ENCODE measurements at places on chromosomes 4 and X. TPM values are rescaled to one million over a fixed set of nuclear protein-coding genes. Genes with fewer than 3 reads are reported as not detected.

Gene MAGEA6
- total RNA-seq = not detected

DNA sequence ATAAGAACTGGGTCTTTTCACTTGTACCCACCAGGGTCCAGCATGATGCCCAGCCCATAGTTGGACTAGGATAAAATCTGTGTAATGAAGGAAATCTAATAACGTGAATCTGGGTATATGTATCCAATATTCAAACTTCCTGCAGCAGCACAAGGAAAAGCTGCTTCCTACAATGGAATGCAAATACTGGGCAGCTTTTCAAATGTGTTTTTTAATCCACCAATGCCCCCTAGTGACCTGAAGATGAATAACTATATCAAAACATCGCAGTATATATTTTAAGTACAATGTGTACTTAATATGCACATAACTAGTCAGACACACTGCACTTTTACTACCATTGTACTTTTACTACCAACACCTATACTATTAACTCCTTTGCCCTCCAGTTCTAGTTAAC, 5.3 kb downstream of the APOO start:
- no peak overlapping the region for H3K4me3 ChIP-seq
- H3K27me3 ChIP-seq = no peaks in the 10 kb centered on the region
- H3K4me1 ChIP-seq = peaks cover 5% of the 10 kb centered on the region
- H3K27ac ChIP-seq = no peak overlapping the region
- no peaks in the 10 kb centered on the region for H3K36me3 ChIP-seq
- peak; percentile 66 for DNase-seq

DNA sequence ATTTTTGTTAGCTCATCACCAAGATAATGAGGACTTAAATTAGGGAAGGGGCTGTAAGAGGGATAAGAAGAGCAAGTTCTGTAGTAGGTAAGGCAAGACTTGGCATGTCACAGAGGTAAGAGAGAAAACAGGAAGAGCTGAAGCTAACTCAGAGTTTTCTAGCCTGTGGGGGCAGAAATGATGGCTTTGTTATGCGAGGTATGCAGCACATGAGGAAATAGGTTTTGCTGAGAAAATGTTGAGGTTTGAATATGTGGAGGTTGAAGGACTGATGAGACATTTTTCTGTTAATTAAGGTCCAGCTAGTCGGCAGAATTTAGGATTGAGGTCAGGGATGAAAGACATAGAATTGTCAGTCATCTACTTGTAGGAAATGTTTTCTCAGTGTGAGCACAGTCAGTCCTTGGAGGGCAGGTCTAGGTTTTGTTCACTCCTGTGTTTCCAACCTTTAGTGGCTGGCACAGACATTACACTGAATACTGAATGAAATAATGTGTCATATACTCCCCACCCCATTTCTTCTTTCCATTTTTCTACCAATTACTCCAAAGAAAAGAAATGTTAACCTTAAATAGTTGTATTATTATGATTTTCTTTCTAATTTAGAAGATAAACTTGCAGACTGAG, 154.0 kb upstream of the AADAT start:
- H3K4me1 ChIP-seq = no peaks in the 10 kb centered on the region

Gene MAML3
- 2.5 TPM for total RNA-seq

DNA sequence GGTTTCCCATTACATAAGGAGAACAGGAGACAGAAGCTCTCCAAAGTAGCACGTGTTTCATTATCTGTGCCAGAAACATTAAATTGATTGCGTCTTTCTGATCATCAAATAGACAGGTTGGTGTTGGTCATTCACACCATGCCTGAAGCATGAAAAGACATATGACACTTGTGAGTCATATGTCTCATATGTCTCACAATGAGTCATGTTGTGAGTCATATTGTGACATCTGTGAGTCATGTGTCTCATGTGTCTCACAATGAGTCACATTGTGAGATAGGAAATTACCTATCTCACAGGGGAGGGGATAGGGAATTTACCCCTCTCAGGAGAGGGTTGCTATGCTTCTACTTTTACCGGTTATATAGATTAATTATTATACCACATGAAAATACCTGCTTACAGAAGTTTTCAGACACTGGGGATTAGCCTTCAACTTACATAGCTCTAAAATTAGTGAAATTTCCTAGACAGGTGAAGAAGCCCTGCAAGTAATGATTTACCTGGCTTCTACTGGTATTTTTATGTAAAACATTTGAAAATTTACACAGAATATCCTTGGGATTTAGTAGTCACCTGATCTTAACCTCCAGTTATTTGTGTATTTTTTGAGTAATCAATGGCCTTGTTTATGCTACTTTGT, 80.8 kb downstream of the NPFFR2 start:
- H3K36me3 ChIP-seq = no peaks in the 10 kb centered on the region
- no peak for DNase-seq
- no peak overlapping the region for H3K27ac ChIP-seq
- H3K4me1 ChIP-seq = no peaks in the 10 kb centered on the region
- no peak overlapping the region for H3K4me3 ChIP-seq
- H3K27me3 ChIP-seq = no peaks in the 10 kb centered on the region

Gene ABCG2
- total RNA-seq = not detected

DNA sequence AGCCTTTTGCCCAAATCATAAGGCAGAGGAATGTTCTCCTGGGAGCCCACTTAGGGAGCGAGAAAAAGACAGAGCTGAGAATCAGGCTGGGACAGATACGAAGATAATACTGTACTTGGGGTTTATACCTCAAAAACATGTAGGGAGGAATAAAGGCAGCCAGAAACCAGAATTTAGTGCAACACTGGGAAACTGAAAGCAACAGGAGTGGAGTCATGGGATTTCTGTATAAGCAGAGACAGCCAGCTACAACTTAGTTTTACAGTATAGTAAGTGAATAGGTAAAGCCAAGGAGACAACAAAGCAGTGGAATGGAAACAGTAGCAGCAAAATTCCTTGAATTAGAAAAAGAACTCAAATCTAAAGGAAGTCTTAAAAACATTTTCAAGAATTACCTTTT, 413.2 kb downstream of the FAT4 start:
- H3K4me1 ChIP-seq = no peaks in the 10 kb centered on the region
- no peak overlapping the region for H3K27ac ChIP-seq
- H3K4me3 ChIP-seq = no peak overlapping the region
- no peak for DNase-seq

Gene RS1
- total RNA-seq = not detected

Gene GABRE
- total RNA-seq = not detected

Gene RAB40AL
- total RNA-seq = not detected

DNA sequence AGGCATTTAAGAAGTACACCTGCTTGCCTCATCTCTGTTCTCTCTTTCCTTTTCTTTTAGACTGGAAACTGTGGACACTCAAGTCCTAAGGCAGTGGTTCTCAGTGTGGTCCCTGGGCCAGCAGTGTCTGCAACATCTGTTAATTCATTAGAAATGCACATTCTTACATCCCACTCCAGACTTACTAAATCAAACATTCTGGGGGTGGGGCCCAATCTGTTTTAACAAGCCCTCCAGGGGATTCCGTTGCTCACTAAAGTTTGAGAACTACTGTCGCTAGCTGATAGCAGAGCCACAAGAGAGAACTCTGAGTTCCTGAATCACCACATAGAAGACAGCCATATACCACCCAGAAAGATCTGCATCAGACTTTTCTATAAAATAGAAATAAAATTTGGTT, 430.6 kb downstream of the BCOR start:
- no peaks in the 10 kb centered on the region for H3K27me3 ChIP-seq
- H3K4me3 ChIP-seq = no peak overlapping the region
- H3K36me3 ChIP-seq = no peaks in the 10 kb centered on the region
- no peaks in the 10 kb centered on the region for H3K4me1 ChIP-seq

GRCh38 chr4:185381288-185382196, 14.2 kb downstream of the LRP2BP start:
- no peak overlapping the region for H3K4me3 ChIP-seq
- no peak overlapping the region for H3K27ac ChIP-seq
- DNase-seq = no peak
- H3K36me3 ChIP-seq = no peaks in the 10 kb centered on the region
- H3K4me1 ChIP-seq = peaks cover 3% of the 10 kb centered on the region

DNA sequence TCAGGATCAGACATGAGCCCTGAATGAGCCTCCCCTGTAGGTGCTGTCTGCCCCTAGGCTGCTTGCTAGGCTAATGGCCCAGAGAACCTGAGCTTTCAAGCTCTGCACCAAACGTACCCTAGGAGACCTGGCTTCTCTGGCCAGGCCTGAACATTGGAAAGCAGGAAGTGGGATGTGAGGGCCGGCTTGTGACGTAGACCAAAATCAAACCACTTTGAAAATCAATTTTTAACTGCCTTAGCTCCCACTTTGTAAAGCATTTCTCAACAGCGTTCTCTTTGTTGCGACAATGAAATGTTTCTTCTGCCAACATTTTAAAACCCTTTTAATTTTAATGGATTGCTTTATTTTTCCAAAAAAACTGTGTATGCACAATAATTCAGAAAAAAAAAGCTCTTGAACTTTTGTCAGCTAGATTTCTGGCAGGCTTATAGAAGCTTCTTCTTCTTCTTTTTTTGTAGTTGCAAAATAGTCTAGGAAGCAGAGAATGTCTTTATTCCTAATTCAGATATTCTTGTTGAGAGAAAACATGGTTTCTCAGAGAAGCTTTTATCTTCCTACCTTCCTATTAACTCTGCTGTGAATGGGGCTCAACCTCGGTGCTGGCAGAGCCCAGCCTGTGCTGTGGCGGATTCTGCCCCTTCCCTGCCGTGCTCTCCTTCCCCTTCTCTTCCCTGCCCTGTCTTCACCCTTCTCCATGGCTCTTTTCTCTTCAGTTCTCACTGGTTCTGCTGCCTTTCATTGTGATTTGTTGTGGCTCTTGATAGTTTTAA, 145.2 kb upstream of the SFRP2 start:
- no peak overlapping the region for H3K4me3 ChIP-seq
- no peaks in the 10 kb centered on the region for H3K36me3 ChIP-seq
- no peaks in the 10 kb centered on the region for H3K4me1 ChIP-seq
- DNase-seq = no peak
- no peak overlapping the region for H3K27ac ChIP-seq

DNA sequence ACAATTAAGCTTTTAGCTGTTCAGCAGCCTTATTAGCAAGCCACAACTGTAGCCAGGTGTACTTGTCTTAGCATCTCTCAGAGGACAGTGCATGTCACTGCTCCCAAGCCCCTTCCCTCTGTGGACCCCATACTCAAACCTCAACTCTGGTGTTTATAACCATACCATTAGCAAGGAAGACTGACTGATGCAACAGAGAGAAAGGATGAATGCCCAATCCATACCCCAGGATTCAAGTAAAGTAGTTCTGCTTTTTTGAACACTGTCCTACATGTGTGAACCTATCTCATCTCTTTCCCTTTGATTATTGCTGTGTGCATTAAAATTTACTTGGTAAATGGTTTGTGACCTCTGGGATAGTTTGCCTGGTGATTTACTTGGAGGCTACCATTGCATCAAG, 22.8 kb upstream of the CYBB start:
- peaks cover 35% of the 10 kb centered on the region for H3K4me1 ChIP-seq
- no peak overlapping the region for H3K27ac ChIP-seq
- H3K27me3 ChIP-seq = no peaks in the 10 kb centered on the region
- H3K4me3 ChIP-seq = no peak overlapping the region
- no peak for DNase-seq

GRCh38 chr4:87034527-87034926, 99.7 kb downstream of the AFF1 start:
- no peak overlapping the region for H3K27ac ChIP-seq
- H3K27me3 ChIP-seq = no peaks in the 10 kb centered on the region
- peaks cover 25% of the 10 kb centered on the region for H3K4me1 ChIP-seq

Gene HPSE
- 1.5 TPM for total RNA-seq

DNA sequence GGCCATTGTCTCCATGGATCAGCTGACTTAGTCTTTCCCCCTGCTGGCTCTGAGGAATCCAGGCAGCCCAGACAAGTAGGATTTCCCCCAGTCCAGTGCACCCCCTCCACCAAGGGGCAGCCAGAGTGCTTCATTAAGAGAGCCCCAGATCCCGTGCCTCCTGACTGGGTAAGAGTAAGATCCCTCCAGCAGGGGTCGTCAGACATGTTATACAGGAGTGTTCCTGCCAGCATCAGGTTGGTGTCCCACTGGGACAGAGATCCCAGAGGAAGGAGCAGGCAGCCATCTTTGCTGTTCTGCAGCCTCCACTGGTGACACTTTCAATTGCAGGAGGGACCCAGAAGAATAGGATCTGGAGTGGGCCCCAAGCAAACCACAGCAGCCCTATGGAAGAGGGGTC, 29.0 kb upstream of the INPP4B start:
- H3K4me3 ChIP-seq = no peak overlapping the region
- no peak overlapping the region for H3K27ac ChIP-seq
- H3K36me3 ChIP-seq = no peaks in the 10 kb centered on the region
- no peak for DNase-seq
- H3K27me3 ChIP-seq = no peaks in the 10 kb centered on the region

GRCh38 chr4:10960389-10960788, 275.8 kb upstream of the CLNK start:
- H3K4me1 ChIP-seq = no peaks in the 10 kb centered on the region
- no peak overlapping the region for H3K4me3 ChIP-seq
- DNase-seq = no peak
- H3K27me3 ChIP-seq = no peaks in the 10 kb centered on the region

DNA sequence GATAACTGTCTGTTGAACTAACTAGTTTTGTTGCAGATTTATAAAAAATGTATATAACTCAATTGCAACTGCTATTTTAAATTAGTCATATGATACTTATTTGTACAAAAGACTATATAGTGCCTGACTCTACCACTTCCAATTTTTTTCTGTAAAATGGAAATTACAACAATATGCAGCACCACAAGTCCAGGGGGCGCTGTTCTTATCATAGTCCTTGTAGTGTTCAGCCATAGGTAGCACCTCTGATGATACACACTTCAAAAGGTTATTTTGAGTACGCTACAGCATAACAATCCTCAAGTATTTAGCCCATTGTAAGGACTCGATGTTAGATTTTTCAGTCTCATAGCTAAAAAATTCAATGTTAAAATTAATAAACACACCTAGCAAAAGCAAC, 174.9 kb downstream of the CORIN start:
- H3K4me3 ChIP-seq = no peak overlapping the region
- H3K27ac ChIP-seq = no peak overlapping the region
- H3K36me3 ChIP-seq = no peaks in the 10 kb centered on the region

DNA sequence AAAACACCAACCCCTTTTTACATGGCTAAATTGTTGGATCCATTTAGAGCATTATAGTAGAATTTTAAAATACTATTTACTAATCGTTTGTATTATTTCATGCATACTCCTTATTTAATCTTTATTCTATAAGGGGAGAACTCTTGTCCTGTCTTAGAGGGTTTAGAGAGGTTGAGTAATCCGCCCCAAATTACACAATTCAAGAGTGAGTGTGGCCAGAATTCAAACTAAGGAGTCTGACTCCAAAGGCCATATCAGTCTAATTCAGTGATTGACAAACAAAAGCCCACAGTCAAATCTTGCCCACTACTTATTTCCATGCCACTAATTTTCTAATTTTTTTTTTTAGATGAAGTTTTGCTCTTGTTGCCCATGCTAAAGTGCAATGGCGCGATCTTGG, 33.7 kb upstream of the NEIL3 start:
- no peak for DNase-seq
- no peaks in the 10 kb centered on the region for H3K4me1 ChIP-seq
- H3K27ac ChIP-seq = no peak overlapping the region
- no peak overlapping the region for H3K4me3 ChIP-seq
- no peaks in the 10 kb centered on the region for H3K27me3 ChIP-seq
- no peaks in the 10 kb centered on the region for H3K36me3 ChIP-seq

Gene YIPF7
- total RNA-seq = not detected

GRCh38 chr4:145324161-145324560, 143.8 kb upstream of the OTUD4 start:
- no peaks in the 10 kb centered on the region for H3K36me3 ChIP-seq
- no peaks in the 10 kb centered on the region for H3K27me3 ChIP-seq
- no peak for DNase-seq
- no peak overlapping the region for H3K27ac ChIP-seq
- H3K4me1 ChIP-seq = no peaks in the 10 kb centered on the region
- no peak overlapping the region for H3K4me3 ChIP-seq

Data from CD4-positive, alpha-beta T cell (primary cell).